Midbrain (tissue), 1 donor: ENCODE measurements at places on chromosomes 3 and 15.

- DNase-seq = no peak
These were observed 339.1 kb downstream of the TIGIT start for GRCh38 chr3:114632757-114633424.

- no peak for DNase-seq
These were observed 3.1 kb downstream of the CCDC9B start for GRCh38 chr15:40337597-40337996.

DNA sequence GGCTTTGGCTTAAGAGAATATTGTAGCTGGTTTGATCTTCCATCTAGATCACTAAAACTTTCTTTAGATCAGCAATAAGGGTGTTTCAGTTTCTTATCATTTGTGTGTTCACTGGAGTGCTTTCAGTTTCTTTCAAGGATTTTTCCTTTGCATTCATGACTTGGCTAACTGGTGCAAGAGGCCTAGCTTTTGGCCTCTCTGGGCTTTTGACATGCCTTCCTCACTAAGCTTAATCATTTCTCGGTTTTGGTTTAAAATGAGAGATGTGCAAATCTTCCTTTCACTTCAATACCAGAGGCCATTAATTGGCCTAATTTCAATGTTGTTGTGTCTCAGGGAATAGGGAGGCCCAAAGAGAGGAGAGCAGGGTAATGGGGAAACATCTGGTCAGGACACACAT is 30.3 kb upstream of the CCNB2 start:
- no peak for DNase-seq

GRCh38 chr3:27287052-27287451 is 82.1 kb downstream of the NEK10 start:
- no peak for DNase-seq

GRCh38 chr15:79962178-79962577 is 8.8 kb downstream of the BCL2A1 start:
- no peak for DNase-seq

DNA sequence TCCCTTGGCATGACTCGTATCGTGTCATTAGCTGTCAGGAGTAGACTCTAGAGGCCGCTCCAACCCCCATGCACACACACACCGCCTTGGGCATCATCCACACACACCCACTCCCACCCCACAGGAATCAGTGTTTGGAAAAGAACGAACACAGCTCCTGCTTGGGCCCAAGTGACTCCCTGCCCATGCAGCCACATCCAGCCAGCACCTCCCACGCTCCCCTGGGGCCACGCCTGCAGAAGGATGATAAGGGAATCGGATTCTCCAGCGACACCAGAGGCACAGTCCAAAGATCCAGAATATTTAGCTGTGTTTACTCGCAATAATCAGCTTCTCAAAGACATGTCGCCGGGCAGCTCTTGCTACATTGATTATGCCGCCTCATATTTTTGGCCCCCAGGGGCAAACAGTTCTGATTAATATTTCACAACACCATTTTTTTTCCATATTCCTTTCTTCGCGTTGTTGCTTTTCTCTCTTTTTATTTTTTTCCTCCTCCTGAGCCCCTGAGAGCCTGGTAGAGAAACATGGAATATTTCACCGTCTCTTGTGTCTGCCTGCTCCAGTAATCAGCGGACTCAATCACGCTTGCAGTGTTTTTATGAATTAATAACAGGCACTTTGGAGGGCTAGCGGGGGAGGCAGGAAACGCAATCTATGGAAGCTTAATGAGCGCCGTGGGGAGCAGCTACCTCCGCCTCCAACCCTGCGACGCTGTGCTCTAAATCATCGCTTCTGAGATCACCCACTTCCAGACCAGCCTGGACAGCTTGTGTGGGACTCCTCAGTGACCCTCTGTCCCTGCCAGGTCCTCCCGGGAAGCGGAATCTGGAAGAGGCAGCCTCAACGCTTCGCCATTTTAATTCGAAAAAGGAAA is 221.4 kb downstream of the TLE3 start:
- no peak for DNase-seq

DNA sequence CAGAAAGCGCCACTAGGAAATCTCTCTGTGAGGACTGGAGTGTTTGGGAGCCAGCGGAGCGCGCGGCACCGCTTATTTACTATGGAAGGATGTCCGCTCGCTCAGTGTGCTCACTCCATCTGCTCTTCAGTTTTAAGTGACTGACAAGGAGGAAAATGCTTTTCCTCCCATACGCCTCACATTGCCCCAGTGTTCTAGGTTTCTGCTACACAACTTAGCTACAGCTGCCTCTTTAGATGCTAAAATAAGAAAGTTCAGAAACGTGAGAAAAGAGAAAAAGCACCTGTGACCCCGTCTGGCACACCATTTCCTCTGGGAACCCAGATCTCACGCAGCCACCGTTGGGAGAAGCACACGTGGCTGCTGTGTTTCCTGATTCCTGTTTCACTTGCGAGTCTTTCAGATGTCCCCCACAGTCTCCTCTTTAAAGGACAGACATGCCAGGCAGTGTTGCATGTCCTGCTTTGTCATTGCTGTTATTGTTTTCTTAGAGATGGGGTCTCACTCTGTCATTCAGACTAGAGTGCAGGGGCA is 11.7 kb upstream of the MUSTN1 start:
- no peak for DNase-seq

DNA sequence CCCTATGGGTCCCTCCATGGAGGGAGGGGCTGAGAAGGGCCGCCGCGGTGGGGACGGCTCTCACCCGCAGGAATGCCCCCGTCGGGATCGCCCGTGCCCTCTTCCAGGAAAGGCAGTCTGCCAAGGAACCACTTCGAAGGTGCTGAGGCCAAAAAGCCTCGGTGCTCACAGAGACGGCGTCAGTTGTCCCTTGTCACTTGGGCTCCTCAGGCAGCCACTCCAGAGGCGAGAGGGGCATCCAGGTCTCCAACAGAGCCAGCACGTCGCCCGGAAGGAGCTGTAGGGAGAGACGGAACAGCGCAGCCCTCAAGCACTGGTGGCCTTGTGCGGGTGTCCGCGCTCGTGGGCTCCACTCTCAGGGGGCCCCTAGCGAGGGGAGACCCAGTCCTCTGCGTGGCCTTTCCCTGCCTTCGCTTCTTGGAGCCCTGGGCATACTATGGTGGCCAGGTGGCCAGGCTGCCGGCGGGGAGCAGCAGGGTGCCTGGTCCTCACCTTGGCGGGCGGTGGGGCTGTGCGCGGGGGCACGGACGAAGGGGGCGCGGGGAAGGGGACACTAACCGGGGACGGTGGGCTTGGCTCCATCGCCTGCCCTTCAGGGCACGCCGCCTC is 994 bp downstream of the MESP1 start:
- no peak for DNase-seq

DNA sequence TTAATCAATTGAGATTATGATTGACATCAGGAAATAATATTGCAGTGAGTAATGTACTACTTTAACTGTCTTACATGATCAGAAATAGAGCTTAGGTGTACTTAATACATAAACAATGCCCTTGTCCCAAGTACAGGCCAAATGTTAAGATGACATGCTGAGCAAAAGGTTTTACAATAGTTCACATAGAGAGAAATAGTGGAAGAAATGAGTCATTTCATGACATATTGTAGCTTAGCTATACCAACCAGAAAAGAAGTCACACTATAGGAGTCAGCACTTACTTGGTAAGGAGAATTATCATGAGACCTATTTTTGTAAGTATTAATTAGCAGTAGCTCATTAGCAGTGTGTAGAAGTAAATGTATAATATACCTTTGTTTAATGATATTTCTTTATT is 96.4 kb upstream of the NANOGP8 start:
- DNase-seq = no peak

GRCh38 chr3:14890476-14890875 is 56.9 kb upstream of the NR2C2 start:
- no peak for DNase-seq

DNA sequence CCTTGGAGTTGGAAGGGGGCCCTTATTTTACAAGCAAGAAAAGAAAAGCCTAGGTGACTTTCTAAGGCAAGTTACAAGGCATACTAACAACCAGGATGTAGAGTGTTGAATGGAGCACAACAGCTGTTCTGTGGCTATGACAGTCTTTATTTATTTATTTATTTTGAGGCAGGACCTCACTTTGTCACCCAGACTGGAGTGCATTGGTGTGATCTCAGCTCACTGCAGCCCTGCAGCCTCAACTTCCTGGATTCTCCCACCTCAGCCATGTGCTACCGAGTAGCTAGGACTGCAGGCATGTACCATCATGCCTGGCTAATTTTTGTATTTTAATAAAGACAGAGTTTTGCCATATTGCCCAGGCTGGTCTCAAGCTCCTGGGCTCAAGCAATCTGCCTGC is 973.4 kb downstream of the ROBO1 start:
- DNase-seq = no peak

- DNase-seq = no peak
These were observed 125.5 kb upstream of the FRMD4B start for GRCh38 chr3:69511361-69511760.

- no peak for DNase-seq
These were observed 26.5 kb downstream of the PLOD2 start for GRCh38 chr3:146134348-146135117.

DNA sequence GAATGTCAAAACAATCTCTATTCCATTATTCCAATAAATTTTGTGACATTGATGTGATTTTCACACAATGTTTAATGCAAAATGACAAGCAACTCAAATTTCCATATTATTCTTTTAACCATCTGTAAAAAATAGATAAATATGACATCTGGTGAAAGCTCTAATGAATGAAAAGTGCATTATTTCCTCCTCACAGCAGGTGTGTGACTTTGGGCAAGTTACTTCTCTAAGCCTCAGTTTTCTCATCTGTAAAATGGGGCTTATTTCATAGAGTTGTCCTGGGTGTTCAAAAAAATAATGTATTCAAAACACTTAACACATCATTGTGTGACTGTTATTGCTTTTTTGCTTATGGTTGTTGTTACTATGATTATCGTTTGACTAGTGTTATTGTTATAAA is 70.4 kb downstream of the THBS1 start:
- no peak for DNase-seq

DNA sequence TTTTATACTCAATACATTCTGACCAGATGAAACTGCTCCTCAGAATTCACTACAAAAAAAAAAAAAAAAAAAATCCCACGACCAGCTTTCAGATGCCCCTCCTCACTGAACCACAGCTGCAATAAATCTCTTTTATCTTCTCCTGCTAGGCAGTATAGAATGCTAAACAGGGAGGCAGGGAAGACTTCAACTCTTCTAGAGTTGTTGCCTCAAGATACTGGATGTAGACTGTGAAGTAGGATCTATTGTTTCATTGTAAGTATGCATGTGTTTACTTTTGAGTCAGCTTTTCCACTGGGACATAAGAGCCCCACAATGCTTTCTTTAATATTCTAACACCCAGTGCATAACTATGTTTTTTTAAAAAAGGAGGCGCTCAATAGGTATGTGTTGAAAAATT is 401.4 kb downstream of the TBL1XR1 start:
- no peak for DNase-seq

- no peak for DNase-seq
These were observed 15.1 kb downstream of the UBE2E1 start for GRCh38 chr3:23820888-23821287.

- no peak for DNase-seq
These were observed 62.5 kb downstream of the CBLB start for GRCh38 chr3:105806359-105806758.

DNA sequence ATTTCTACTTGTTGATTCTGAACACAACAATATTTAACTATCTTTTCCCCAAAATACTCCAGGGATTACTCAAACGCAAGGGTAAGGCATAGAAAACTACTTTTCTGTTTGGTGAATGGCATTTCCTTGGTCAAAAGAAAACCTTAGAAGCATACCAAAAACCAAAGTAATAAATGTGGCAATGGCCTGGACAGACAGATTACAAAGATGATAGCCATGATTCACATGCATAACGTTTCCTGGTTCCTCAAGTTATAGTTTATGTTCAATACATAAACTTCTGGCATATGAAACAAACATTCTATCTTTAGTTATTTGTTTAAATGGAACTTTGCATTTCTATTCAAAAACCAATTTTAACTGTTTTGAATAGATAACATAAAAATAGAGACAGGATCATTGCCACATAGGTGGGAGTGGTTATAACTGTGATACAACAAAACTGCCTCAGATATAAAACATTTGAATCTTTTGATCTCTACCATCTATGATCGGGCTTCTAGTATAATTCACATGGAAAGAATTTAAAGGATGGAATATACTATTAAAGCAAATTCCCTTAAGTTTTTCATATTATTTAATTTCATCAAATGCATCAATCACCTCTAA is 32.1 kb downstream of the FOXP1 start:
- no peak for DNase-seq

DNA sequence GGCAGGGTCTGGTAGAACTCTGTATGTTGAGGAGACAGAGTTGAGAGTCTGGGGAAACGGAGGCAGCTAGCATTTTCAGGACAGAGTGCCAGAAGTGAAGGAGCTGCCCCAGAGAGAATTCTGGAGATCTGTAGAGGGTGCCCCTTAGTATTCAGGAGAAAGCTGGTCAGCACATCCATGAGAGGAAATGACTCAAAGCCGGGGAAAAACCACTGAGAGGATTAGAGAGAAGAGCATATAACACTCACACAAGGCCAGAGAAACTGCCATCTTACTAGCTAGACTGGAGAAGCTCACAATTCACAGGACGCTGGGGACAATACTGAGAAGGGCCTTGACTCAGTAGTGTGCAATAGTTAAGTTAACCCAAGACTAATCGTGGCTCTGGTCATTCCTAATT is 75.7 kb upstream of the DPPA4 start:
- no peak for DNase-seq

DNA sequence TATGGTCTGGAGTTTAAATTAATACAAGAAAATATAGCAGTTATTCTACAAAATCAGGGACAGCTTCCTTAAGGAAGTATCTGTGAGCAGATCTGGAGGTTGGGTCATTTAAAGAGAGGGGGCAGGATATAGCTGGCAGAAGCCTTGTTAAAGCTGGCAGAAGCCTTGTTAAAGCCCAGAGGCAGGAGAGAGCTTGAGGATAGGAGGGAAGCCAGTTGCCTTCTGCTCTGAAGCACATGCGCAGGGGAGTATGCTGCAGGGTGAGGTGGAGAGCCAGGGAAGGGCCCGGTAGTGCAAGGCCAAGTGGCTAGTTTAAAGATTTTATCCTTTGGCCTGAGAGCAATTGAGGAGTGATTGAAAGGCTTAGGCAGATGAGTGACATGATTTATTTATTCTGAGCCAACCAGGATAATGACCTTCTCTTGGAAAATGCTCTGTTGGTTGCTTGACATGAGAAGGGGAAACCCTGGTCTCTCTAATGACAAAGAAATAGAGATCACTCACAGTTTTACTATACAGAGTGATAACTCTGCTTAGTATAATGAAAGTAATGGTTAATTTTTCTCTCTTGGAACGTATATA is 3.9 kb downstream of the EAF1 start:
- DNase-seq = no peak
